NCI-H748 treated with DMSO at 0.1 percent for 48 hours (cell line): ENCODE measurements at places on chromosomes 3 and 15.

DNA sequence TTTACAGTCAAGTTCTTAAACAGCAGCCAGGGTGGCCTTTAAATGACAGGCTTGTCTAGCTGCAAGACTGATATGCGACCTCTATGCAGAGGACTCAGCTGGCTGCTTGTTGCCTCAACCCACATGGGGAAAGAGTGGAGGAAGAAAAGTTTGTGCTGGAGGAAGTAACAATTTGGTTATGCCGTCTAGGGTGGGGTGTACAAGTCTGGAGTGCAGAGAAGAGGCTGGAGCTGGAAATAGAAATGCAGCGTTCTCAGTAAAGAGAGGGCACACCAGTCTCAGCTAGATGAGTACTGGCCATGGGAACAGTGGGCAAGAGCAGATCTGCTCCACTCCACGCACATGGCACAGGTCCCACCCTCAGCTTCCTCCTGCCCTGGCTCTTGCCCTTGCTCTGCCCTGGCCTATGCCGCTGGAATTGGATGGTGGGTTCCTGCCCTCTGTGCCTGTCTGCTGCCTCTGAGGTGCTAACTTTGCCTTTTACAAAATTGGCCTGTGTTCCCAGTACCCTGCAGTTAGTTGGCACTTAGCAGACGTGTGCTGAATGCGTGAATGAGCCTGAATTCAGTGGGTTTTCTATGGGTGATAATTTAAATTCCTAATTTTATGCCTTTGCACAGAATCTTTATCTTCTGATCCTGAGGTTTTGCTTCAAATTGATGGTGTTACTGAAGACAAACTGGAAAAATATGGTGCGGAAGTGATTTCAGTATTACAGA lies 59.7 kb upstream of the FURIN start:
- DNase-seq = no peak

- no peak for DNase-seq
These were observed 111.2 kb upstream of the STT3B start for GRCh38 chr3:31421314-31422048.

DNA sequence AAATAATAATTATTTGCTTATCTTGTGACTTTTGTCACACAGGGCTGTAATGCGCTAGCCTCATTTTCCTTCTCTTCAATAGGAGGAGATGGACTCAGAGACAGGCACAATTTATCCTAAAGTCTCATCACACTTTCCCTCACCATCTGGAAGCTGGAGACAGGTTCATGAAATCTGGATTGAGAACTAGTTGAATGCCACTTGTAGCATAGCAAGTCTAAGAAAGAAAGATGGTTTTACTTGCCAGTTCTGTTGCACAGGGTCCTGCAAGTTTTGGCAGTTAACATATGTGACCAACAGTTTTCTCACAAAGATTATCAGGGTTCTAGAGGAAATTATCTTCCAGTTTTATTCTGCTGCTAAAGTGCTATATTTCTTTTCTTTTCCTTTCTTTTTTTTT lies 9.0 kb upstream of the ZSCAN2 start:
- DNase-seq = no peak

DNA sequence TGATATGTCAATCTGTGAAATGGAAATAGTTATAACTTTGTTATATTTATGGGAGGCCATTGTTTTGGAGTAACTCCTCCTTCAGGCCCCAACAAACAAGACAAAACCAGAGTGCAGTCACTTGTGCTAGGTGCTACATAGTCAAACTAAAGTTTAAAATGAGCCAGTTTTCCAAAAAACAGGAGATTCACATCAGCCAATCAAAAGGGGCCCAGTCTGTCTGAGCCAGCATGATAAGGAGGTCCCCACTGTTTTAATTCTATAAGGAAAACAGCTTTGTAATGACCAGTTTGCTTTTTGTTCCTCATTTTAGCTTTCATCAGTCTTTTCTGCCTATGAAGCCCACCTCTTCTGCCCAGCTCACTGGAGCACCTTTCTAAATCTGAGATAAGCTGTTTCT lies 94.7 kb upstream of the SLC7A14 start:
- DNase-seq = no peak

GRCh38 chr3:174153871-174154270 lies 705.3 kb upstream of the NAALADL2 start:
- no peak for DNase-seq
